ENCODE measurements at places on chromosomes 4 and X.
A peak's percentile ranks its signal among the peaks of the same experiment; 100 is the strongest.

DNA sequence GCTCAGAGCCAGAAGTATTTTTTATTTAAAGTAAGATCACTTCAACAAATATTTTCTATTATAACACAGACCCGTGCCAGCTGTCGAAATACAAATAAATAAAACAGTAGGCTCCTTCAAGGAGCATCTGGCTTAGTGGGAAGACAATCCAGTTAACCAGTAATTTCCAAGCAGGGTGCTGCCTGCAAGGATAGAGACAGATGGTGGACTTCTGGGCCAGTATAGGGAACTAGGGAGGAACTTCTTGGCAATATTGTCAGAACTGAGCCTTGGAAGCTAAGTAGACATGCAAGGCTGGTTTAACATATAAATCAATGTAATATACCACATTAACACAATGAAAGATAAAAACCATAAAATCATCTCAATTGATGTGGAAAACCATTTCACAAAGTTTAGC, 17.0 kb upstream of the MTMR1 start:
- no peak for DNase-seq

GRCh38 chr4:152382057-152382785, 153.7 kb downstream of the FBXW7 start:
- no peak for DNase-seq

GRCh38 chrX:14056206-14056605, 26.5 kb upstream of the GEMIN8 start:
- no peak for DNase-seq

- no peak for DNase-seq
These were observed 38.8 kb upstream of the UGDH start for GRCh38 chr4:39565878-39566600.

DNA sequence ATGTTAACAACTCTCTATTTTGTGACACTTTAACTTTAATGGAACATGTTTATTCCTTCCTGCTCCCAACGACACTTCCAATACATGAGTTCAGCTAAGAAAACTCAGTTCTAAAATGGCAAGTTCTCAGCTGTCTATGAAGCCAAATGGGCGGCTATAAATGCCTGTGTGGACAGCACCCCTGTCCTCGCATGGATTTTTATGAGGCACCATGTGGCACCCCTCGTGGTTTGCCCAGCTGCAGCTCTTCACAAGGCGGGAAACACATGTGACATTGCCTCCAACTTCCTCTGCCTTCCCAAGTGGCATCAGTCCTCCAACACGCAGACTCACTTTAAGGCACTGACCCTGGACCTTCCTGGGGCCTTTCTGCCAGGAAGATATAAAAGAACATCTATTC, 48.0 kb downstream of the SH3RF1 start:
- no peak for DNase-seq

- no peak for DNase-seq
These were observed 60.9 kb downstream of the SEC24D start for GRCh38 chr4:118774989-118775388.

GRCh38 chr4:8596891-8597290, 4.3 kb downstream of the CPZ start:
- no peak for DNase-seq

DNA sequence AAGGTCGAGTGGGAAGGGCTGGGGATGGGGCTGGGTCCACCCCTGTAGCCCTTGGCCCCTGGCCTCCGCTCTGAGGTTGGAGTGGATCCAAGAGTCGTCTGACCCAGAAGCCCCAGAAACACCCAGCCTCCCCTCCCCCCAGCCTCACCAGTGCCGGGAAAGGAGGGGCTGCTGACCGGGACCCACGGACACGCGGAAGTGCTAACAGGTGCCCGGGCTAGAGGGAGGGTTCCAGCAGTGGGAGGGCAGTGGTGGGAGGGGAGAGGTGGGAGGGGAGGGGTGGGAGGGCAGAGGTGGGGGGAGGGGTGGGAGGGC, 131.8 kb upstream of the NKX1-1 start:
- DNase-seq: no peak

- DNase-seq: no peak
These were observed 657.1 kb upstream of the BOD1L1 start for GRCh38 chr4:14284578-14284977.

DNA sequence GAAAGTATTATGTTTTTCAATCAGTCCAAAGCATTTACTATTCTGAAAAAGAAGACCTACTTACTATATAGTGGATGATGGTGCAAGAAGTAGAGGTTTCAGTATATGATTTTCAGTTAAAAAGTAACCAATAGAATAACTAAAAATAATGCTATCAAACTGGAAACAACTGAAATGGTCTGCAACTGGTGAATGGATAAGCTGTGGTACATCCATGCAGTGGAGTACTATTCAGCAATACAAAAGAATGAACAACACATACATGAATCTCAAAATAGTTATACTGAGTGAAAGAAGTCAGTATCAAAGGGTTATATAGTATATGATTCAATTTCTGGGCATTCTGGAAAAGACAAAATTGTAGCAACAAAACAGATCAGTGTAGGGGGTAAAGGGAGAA, 55.9 kb downstream of the PLAC1 start:
- no peak for DNase-seq

DNA sequence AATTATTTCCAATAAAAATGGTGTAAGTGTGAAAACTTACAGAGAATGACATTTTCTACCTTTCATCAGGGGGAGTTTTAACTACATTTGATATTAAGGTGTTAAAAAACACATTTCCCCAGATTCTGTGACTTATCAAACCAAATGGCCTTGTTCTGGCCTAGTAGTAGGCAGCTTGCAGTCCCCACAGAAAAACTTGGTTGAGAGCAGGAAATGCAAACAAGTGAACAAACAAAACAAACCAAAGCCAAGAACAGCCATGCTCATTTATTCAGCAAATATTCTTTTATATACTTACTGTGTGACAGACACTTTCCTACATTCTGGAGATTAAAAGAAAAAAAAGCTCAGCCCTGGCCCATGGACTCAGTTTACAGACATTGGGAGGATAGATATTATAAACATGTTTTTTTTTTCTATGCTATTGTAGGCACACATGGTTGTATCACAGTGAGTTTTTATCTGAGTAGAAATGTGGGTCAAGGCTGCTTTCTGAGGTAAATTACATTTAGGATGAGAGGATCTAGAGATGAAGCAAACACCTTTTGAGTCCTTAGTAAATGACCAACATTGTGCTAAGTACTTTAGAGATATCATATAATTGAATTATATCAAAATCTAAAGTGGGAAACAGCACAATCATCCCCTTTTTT, 449.2 kb upstream of the AADAT start:
- no peak for DNase-seq

DNA sequence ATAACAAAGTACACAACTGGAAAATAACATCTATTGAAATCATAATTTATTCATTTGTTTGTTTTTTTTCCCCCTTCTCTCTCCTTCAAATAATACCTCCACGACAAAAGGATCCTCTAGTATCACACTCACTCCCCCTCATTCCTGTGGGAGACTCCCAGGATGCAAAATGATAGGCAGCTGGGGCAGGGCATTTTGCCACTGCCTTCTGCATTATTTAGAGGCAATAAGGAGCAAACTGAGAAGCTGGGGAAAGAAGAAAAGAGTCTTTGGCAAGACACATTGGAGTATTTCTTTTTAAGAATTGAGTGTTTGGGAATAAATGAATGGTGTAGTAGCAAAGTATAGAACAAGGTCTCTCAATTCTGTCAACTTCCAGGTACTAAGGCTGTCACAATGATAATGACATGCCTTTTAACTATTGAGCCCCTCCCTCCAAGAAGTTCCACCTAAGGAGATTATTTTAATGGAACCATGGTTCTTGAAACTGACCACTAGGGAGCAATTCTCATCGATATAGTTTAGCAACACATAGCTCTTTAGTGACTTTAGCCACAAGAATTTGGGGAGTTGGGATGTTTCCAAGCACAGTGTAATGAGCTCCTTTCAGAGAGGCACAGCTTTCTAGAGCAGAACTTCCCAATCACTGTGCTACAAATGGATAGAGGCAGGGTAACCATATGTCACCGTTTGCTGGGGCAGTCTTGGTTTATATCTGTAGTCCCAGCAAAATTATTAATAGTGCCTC, 303.3 kb downstream of the FRMPD4 start:
- no peak for DNase-seq

- DNase-seq: peak; percentile 64
These were observed 36.8 kb upstream of the VMA21 start for GRCh38 chrX:151359931-151360871.

DNA sequence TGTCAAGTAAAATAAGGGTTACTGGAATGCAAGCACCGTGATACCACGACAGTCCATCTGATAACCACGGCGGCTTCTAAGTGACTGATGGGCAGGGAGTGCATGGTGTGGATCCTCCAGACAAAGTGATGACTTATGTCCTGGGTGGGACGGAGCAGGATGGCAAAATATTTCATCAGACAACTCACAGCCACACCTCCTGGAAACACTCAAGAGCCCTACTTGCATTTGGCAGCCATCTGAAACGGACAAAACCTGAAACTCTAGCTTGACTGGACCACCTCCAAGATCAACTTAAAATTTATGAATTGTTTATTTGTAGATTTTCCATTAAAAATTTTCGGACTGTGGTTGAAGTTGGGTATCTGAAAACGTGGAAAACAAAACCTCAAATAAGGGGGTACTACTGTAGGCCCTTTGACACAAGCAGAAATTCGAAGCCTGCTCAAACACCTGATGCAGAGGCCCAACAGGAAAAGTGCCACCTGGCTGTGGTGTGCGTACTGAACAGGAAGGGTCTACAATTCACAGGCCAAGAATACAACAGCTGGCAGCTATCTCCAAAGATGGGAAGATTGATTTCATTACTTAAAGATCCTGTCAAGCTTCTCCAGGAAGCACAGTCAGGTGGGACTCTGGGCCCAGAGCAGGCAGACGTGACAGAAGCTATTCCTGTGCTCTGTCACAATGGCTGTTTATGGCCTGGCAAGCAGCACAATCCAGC, 26.0 kb downstream of the LRIT3 start:
- no peak for DNase-seq

- no peak for DNase-seq
These were observed 295.4 kb downstream of the TRIML1 start for GRCh38 chr4:188434643-188435042.

GRCh38 chr4:83922402-83922801, 386.5 kb downstream of the GPAT3 start:
- DNase-seq: no peak

GRCh38 chr4:178696515-178696914, 1254.3 kb upstream of the AGA start:
- no peak for DNase-seq

DNA sequence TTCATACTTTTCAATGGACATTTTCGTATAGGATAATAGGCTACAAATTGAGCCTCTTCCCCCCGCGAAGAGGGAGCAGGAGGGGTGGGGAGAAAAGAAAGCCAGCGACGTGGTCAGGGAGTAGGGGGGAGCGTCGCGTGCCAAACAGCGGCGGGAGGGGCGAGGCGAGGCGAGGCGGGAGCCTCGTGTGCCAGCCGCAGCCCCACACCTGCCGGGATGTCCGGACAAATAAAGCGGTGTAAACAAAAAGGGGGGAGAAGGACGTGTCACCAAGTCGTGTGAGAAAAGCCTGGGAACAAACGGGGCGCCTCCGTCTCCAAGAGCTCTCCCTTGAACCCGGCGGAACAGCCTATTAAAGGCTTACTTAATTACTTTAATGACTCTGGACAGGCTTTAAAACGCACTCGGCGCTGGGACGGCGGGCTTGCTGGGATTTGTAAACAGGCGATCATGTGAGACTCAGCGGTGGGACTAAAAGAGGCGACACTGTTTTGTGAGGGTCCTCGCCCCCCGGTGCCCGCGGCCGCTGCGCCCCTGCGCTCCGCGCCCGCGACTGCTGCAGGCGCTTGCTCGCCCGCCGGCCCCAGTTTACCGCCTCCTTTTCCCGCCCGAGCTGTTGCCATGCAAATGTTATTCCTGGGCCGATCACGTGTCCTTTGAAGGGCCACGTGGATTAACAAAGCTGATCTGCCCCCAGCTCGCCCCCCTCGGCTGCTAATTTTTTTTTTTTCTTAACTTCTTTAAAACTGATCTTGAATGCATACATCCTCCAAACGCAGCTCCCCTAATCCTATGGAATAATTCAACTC, at the start of gene HELT:
Gene HELT (plus strand): TSS at position 527 of the 809 bp plus-strand sequence. CDS start 439 bp downstream, outside the sequence.
- DNase-seq: no peak

- DNase-seq: no peak
These were observed 157.4 kb downstream of the SPRY1 start for GRCh38 chr4:123553733-123554637.

DNA sequence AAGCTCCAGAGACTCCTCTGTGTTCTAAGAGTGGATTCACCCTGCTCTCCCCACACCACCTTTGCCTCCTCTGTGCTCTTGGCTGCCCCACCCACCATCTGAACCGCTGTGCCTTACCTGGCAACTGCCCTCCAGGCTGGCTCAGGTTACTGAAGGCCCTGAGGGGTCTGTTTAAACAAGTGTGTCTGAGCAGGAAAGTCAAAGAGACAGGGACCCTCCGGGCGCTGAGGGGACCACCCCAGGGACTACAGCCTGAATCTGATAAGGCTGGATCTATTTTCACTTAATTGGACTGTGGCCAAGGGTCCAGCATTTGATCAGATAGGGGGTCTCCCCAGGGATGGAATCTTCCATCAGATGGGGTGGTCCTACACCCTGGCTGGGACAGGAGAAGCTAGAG, 10.4 kb upstream of the MSX1 start:
- DNase-seq: no peak

- no peak for DNase-seq
These were observed 56.0 kb downstream of the GSX2 start for GRCh38 chr4:54155936-54156335.

DNA sequence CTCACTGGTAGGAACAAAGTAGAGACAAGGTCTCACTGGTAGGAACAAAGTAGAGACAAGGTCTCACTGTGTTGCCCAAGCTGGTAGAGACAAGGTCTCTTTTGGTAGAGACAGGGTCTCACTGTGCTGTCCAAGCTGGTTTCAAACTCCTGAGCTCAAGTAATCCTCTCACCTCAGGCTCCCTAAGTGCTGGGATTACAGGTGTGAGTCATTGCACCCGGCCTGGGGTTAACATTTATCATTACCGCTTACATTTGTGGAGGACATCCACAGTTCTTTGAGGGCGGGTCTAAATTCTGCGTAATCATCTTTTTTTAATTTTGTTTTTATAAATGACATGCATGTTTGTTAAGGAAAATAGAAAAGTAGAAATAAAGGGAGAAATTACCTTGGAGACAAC, 12.0 kb downstream of the RAB33B start:
- no peak for DNase-seq

DNA sequence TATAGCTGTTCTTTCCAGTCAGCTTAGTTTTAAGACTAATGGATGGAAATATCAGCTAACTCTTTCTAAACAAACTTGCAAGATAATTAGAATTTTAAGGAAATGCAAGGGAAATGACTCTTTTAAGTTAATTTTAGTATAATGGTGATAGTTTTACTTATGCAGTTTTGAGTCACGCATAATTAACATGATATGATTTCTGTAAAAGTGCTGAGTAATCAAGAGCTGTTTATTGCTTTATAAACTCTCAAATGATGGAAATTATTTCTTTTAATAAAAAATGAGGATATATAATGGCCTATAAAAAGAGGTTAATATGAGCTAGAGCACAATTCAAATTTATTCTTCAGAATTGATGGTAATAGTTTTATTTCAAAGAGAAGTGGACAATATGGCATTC, 385.9 kb downstream of the GLUD2 start:
- no peak for DNase-seq
